Naive B cell (primary cell): ENCODE measurements at places on chromosomes 12 and 14.

DNA sequence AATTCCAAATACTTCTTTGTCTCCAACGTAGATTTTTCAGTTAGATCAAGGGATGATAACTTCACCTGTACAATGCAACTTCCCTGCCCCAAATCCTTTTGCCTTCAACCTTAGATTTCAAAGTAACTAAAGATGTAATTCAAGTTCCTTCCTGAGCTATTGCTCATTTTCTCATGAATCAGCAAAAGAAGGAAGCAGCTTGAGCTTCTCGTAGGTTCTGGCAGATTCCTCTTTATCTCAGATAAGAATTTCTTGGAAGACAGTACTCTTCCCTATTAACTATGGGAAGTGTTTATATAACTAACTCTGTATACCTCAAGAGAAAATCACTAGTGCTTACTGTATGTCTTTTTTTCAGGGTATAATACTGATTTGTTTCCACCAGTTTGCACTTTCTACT lies 203.8 kb downstream of the RASSF9 start:
- no peak for DNase-seq

GRCh38 chr12:92431146-92431545 lies 271.6 kb upstream of the PLEKHG7 start:
- peak; percentile 34 for DNase-seq

GRCh38 chr12:27057543-27057942 lies 24.8 kb downstream of the C12orf71 start:
- no peak for DNase-seq

DNA sequence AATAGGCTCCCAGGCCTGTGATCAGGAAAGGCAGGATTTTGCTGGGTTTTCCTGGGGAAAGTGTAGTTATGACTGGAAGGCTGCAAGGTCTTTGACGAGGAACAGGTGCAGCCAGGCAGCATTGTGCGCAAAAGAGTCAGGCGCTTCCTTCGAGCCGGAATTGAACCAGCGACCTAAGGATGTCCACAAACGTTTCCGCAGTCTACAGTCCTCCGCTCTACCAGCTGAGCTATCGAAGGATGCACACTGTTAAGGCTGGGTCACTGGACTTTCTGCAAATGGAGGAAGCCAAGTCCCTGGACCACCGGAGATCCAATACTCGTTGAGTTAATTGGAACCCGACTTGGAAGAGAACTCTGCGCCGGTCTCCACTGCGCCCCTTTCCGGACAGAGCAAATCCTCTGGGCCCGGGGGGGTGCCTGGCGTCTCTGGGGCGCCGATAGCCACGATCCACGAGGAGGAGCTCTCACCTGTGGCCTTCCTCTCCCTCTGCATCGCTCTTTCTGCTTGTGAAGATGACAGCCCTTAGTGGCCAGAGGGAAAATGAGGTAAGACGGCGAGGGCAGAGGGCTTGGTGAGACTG lies 18.4 kb upstream of the OR6S1 start:
- DNase-seq = no peak

- no peak for DNase-seq
Observed at GRCh38 chr14:30798516-30798915, 75.8 kb upstream of the COCH start.

DNA sequence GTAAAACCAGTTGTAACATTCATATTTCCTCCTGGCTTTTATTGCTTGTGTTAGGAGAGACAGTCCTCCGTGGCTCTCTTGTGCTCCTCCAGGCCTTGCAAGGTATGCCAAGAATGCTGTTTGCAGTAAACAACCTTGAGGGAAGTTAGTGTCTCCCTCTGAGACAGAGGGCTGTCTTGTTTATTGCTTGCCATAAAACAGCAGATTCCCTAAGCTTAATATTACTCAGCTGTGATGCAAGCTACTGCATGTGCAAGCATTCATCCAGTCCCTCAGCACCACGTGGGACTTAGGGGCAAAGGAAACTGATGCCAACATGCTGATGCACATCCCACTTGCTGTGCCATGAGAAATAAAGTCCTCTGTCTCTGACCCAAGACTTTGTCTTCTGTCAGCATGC lies 6.6 kb downstream of the POMT2 start:
- DNase-seq = no peak

DNA sequence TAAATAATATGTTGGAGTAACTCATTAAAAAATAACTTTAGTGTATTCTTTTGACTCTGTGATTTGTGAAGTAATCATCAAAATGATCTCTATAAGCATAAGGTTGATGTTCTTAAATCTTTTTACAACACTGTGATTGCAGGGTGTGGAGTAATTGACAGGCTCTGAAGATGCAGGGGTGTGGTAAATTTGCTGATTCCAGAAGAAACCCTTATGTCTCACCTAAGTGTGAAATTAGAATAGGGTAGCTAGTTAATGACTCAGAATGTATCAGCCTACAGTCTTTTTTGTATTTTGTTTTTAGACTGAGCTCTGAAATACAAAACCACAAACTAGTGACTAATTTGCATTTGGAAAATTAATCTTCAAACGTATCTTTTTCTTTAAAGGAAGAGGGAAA lies 5.9 kb downstream of the PRPF39 start:
- no peak for DNase-seq

- DNase-seq = no peak
Observed at GRCh38 chr12:49054524-49054923, 6.1 kb downstream of the KMT2D start.

DNA sequence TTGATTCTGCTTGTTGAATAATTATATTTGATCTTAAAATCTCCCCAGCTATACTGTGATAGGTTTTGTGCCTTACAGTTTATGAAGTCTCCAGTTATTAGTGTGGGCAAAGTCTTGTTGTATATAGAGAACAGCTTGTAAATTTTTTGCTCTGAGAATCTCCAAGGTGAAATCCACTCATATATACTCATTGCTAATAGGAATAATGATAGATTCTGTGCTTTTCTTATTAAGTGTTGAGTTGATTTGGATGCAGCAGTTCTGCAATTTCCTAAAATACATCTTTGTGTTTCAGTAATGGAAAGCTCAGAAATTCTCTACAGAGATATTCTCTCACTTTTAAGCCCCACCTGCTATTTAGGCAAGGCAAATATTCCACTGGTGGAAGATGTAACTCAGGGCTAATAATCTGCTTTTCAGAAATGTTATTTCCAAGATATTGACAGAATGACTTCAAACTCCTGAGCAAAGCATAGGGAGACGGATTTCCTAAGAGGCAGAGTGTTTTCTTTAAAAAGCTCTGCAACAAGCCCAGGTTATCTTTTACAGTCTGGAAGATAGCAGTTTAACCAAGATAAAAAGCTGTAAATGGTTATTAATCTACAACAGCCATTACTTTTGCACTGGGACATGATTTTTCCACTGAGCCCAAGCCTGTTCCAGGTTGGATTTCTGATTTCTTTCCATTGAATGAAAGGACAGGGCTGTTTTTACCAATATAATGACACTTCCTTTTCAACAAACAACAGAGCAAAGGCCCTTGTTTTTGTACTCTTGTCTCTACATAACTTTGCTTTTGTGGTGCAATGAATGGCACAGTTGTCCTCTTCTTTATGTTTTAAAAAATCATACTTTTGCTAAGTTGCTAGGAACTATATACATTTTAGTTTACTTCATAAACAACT lies 239.9 kb upstream of the ATP2B1 start:
- DNase-seq = no peak

DNA sequence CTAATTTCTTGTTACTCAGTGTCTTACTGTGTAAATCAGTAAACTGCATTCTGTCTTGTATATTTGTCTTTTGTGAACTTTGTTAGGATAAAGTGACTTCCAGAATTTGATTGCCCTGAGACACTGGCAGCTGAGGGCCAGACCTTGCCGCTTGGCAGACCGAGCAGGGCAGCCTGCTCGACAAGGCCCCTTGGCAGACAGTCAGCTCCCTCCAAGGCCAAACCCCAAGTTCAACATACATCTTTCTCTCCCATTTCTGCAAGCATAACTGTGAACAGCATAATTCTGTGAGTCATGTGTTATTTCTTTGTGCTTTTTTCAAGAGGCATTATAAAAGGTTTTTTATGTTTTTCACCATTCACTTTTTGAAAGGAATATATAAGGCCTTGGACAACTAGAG lies 39.2 kb upstream of the BMAL2 start:
- DNase-seq = no peak

GRCh38 chr12:3518902-3519301 lies 27.9 kb downstream of the PRMT8 start:
- no peak for DNase-seq

DNA sequence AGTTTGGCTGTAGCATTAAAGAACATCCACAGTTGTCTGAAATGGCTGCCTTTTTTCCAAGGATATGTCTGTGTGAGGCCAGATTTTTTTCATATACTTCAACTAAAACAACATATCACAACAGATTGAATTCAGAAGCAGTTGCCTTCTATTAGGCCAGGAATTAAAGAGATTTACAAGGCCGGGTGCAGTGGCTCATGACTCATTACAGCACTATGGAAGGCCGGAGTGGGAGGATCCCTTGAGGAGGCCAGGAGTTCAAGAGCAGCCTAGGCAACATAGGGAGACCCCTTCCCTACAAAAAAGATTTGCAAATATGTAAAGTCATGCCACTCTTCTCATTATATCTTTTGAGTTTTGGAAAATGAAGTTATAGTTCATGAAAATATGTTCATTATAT lies 108.6 kb downstream of the KTN1 start:
- DNase-seq = no peak
